Stimulated activated CD8-positive, alpha-beta memory T cell treated with anti-CD3 and anti-CD28 coated beads, Interleukin-7, amount 100 ng/mL, for 1 hour (primary cell): ENCODE measurements at places on chromosomes 1 and 21.
A peak's percentile ranks its signal among the peaks of the same experiment; 100 is the strongest.

GRCh38 chr1:225418059-225418458, 9.8 kb downstream of the LBR start:
- DNase-seq: no peak

- DNase-seq: no peak
These were observed 259.7 kb upstream of the NRIP1 start for GRCh38 chr21:15324542-15324941.

- DNase-seq: no peak
These were observed 363 bp downstream of the PLA2G5 start for GRCh38 chr1:20070357-20070756.

GRCh38 chr21:24423546-24423945, 1183.7 kb downstream of the MRPL39 start:
- no peak for DNase-seq

GRCh38 chr1:109885589-109885988, 25.1 kb upstream of the CSF1 start:
- no peak for DNase-seq

DNA sequence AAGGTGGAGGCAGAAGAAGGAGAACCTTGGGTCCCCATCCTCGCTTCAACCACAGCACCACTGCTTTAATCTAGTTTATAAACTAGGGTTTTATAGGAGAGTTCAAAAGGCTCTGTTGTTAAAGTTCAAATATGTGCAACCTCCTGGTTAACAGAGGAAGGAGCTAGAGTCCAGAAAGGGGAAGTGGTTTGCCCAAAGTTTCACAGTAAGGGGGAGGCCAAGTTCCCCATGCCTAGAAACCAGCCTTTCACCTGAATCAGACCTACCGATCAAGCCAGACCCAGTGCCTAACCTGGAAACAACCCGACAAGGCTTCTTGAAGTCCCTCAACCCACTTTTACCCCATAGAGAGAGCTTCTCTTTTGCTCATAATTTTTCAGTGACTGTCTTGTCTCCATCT, 106.5 kb downstream of the PLPP3 start:
- no peak for DNase-seq

DNA sequence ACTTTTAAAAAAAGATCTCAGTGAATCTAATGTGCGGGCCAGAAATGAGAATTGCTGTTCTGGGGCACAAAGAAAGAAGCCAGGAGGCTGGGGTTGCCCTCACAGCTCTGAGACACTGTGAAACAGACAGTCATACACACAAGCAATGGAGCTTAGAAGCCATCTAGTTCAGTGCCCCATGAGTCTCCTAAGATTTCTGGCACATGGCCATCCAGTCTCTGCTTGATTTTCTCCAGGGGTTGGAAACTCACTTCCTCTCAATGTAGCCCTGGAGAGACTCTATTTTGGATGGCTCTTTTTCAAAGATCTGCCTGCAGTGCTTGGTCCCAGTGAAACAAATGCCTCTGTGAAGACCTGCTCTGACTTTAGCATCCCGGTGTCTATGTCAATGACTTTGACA, 38.6 kb downstream of the KCNN3 start:
- DNase-seq: no peak

DNA sequence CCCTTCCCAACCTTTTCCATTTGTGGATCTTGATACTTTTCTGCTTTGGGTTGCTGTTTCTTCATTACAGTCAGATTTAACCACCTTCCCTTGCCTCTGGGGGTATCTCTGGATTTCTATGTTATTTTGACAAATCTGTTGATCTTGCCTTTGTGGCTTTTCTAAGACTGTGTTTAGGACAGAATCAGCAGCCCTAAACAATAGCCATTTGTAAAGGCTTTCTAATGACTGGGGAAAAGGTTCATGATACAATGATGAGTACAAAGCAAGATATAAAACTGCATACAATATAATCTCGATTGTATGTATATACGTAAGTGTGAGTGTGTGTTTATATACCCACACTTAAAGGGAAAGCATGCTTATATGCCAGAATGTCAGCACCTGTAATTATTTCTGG, 27.8 kb downstream of the FAM20B start:
- DNase-seq: no peak

DNA sequence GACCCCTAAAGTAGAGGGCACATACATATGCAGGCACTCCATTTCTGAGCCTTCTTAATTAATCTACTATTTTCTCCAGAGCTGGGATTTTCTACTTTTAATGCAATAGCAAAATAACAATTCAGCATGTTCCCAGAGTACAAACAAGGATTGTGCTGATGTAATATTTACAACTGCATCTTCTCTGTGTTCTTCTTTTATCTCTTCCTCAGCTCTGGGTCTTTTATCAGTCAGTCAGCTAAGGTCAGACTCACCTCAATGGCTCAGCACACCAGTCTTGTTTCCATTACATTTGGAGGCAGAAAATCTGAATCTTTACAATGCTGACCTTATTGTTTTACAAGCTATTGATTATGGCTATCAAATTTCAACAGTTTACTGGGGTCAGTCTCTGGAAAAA, 323.3 kb upstream of the NR5A2 start:
- no peak for DNase-seq

DNA sequence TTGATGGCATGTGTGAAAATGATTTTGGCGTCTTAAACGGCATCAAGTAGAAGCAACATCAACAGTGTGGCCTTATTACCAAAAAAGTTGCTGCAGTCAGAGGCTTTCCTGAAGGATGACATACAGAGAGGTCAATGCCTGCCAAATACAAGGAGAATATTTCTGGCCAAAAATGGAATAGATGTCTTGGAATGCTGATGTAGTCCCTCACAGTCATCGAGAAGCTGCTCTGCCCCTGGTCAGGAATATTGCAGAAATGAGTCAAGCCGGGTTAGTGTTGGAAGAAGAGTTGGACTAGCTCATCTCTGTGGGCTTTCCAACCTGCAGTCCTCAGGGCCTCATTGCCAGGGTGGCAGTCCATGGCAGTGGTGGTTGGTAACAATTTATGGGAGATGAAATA, 42.1 kb downstream of the NOS1AP start:
- DNase-seq: no peak

GRCh38 chr1:157704878-157705277, 4.3 kb upstream of the FCRL3 start:
- no peak for DNase-seq

DNA sequence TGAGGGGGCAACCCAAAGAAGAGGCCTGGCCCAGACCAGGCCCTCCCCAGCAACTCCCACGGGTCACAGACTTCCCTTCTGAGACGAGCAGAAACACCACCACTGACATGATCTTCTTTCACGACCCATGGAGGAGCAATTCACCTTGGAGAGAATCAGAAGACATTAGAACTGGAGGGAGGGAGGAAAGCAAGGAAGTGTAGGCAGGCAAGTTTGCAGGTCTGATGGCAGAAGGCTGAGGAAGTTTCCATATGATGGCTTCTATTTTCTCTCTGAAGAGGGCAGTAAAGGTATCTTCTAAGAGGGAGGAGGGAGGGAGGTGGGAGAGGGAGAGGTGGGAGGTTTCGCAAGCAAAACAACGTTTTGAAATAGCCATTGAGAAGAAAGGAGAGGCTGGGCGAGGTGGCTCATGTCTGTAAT, 1.4 kb upstream of the UBXN10 start:
- DNase-seq: no peak

DNA sequence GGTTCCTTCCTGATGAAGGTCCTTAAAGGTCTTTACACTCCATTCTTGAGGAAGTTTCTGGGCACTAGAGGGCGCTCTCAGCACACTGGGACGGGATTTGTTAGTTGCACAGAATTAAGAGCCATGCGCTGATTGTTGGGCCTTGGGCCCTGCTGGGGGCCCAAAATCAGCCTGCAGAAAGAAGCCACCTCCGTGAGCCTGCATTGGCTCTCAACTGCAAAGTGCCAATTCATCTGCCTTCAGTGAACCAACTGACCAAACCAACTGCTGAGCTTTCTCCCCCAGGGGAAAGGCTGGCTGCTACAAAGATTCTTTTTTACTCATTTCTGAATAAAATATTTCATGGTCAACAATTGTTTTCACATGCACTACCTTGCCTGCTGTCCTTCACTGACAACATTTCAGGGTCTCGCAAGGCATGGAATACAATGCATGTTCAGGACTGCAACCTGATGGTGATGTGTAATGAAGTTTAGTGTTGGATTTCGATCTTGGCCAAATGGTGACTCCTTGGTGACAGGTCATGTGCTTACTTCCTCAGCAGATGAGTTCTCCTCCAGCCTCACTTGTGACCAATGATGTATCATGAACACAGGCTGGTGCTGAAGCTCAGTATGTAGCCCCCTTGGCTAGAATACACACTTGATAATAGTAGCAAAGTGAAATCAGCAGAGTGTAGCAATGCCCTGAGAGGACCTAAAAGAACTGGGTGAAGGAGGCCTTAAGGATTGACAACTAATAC, 45.7 kb upstream of the PRDX6 start:
- peak; percentile 75 for DNase-seq

DNA sequence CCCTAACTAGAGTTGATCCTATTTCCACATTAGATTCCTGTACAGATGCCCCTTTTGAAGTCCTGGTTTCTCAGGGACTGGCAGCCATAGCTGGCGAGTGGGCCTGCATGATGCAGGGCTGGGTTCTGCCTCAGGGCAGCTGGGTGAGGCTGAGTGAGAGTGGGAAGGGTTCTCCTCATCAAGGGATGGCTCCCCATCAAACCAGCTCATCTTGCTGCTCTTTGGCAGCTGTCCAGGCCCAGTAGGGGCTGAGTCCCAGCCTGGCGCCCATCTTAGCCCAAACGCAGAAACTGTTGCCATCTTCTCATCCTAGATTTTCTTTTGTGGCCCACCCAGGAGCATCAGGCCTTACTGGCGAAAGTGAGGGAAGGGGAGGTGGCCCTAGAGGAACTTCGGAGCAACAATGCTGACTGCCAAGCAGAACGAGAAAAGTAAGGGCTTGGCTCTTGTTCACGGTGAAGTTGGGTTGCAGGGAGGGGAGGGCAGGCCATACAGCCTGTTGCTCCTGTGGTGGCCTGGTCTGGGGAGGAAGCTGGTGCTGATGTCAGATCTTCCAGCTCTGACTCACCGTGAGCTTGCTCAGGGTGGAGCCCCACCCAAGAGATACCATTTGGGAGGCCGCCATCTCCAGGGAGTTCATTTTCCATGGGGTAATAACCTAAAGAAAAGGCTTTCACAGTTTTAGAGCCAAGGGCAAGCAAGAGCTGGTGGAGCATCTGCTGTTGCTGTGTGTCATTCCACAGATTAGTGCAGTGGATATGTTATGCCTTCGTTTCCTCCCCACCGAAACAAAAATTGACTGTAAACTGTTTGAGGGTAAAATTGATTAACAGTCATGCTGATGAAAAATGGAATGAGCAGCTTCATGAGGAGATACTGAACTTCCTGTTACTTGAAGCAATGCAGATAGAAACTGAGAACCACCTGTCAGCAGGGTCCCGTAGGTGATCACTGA, 34.7 kb downstream of the TUFT1 start:
- DNase-seq: no peak

- DNase-seq: no peak
These were observed 1.2 kb upstream of the KIRREL1 start for GRCh38 chr1:157992031-157992832.

- DNase-seq: no peak
These were observed 93.4 kb upstream of the CASZ1 start for GRCh38 chr1:10889650-10890353.

DNA sequence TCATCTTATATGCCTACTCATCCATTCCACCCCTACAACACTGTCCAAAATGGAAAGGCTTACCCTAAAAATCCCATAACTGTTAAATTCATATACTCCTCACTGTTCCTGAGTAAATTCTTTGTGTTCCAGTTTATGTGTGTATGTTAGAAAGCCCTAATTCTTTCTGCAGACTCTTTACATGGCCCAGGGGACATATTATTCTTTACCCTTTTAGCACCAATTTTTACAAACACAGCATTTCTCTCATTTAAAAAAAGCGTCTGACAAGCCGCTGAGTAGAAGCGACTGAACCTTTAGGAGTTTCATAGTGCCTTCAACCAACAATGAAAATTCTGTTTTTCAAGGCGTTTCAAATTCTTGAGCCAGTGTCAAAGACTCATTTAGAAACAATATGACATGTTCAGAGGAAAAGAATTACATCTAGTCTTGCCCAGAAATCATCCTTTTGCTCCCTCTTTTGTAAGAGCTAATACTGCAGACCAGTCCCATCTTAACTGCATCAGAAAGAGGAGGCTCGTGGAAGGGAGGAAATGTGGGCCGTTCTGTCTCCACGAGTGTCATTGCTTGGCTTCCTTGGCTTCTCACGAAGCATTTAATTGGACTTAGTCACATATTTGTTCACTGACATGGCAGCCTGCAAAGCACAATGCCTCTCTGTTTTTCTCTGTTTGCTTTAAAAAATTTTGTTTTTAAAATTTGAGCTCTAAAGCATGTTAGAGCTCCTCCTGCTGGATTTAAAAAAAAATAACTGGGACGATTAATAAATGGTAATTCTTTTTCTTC, 21.3 kb upstream of the C1orf105 start:
- DNase-seq: no peak

- DNase-seq: no peak
These were observed 160.1 kb upstream of the PKN2 start for GRCh38 chr1:88523854-88524528.

DNA sequence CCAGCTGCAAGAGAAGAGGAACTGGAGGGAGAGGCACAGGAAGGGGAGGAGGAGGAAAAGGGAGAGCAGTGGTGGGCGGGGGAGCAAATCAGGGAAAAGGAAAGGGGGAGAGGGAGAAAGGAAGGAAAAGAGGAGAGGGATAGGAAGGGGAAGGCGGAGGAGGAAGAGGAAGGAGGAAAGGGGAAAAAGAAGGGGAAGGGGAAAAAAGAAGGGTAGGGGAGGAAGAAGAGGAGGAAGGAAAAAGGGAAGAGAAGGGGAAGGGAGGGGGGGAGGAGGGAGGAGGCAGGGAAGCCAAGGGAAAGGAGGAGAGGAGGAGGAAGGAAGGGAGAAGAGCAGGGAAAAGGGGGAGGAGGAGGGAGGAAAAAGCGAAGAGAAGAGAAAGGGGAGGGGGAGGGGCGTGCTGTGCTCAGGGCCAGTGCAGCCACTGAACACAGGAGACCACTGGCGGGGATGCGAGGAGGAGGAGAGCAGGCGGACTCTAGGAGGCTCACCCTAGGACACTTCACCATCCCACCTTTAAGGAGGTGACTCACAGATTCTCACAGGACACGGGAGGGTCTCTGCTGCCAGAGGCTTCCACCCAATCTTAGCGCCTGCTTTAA, 33.1 kb downstream of the PGBD5 start:
- DNase-seq: no peak

DNA sequence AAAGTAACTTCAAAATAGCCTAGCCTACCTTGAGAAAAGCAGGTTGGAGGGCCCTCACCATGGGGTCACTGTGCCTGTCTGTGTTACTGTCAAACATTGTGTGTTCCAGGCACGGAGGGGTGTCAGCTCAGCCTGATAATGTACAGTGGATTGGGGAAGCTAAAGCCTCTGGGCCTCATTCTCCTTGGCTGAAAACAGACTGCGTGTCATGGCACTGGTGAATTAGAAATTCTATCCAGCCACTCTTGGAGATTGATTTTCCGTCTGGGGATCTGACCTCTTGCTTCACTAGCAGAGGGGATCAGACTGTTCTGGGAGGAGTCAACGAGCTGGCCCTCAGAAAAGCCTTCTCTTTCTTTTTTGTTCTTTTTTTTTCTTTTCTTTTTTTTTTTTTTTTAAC, 123.5 kb upstream of the HOOK1 start:
- DNase-seq: no peak

DNA sequence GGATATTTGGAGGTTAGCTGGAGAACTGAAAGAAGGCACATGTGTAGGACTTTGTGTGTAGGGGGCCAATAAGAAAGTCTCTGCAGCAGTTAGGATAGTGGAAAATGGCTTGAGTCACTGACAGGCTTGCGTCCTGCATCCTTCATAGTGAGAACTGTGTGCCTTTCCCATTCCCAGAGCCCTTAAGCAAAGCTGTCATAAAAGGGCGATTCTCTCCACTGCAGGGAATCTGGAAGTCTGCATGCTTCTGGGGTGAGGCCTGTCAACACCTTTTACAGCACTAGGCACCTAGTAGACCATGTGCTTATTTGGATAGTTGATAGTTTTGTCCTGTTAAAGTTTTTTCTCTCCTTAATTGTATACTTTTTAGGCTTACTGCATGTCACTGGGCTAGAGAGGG, 39.4 kb upstream of the MACF1 start:
- DNase-seq: no peak
